ENCODE measurements at places on chromosomes 3 and 15.

- no peak for DNase-seq
These were observed 100.7 kb downstream of the RBMS3 start for GRCh38 chr3:29381595-29381994.

- no peak for DNase-seq
These were observed 37.2 kb downstream of the UBE2E2 start for GRCh38 chr3:23240171-23240785.

GRCh38 chr3:30282154-30282696 is 324.2 kb upstream of the TGFBR2 start:
- DNase-seq: no peak

- DNase-seq: no peak
These were observed 3.6 kb upstream of the CHRM5 start for GRCh38 chr15:33964665-33965040.

DNA sequence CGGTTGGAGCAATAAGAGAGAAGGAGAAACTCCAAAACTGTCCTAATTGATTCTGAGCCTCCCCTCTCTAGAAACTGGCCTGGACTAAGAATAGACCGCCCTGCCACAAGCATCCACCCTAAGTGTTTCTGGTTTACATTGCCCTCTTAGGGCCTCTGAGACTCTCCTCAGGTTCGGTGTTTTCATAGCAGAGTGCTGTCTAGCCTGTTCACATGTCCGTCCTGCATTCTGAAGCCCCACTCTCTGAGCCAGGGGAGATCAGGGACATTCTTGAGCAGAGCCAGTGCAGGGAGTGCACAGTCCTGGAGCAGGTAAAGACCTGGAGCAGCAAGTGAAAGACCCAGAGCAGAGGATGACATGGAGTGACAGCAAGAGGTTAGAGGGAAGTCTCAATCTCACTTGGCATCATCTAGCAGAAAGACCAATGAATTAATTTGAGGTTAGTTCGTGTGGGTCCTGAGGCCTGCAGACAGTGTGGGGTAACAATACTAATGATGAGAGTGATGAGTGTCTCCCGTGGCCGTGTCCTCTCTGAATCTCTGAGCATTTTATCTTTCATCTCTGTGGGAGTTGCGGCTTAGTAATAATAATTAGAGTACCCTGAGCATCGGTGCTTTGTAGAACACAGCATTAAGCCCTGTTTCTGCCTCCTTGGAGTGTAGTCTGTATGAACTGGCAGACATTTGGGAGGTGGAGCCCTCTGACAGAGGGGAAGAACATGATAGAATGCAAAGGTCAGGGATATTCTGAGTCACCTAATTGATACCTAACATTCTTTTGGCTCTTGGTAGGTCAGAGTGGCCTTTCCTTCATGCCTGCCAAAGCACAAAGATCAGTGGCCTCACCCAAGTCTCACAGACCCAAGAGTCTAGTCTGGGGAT is 24.6 kb downstream of the MAPKBP1 start:
- DNase-seq: no peak

DNA sequence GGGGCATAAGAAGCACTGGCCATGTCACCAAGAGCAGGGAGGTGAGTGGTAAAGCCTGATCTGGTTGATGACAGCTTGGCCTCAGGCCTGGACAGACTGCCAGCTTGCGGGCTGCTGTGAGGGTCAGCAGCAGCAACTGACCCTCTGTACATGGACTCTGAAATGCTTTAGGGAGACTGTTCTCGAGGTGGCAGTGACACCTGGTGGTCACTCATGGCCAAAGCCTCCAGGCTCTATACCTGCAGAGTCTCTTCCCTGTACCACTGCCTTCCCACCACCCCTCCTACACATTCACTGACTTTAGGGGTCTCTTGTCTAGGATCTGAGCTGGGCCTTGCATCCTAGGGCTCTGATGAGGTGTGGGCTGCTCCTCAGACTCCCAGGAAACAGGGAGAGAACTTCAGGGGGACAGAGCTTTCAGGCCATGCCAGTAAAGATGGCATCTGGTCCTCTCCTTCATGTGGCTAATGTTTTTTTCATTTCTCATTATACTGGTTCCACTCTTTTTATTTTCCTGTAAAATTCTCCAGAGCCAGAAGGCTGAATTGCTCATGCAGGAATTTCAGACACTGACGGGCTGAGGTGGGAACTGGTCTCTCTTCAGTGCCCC is 17.2 kb upstream of the TIMP4 start:
- no peak for DNase-seq

DNA sequence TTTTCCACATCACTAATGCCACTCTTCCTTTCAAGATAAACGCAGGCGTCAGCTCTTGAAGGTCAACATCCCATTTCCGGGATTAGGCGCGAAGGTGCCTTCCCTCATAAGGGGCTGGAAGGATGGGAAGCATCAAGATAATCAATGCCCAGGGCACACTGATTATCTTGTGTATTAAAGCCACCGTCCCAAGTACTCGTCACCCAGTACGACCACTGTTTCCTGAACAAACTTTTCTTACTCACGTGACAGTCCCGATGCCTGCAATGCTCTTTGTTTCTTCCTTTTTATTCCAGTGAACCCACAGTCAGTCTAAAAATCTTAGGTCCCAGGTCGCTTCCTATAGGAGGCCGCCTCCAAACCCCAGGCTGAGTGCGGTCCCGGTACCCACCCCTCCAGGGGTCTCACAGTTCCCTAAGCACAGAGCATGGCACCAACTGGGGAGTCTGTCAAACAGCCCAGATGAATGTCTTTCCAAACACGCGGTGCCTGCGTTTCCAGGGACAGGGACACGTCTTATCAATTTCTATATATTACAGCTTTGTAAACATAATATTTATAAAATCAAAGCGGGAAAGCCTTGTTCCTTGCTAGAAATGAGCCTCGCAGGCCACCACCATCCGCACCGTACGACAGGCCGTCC is 589 bp downstream of the ANAPC13 start:
- no peak for DNase-seq

- DNase-seq: no peak
These were observed 90.8 kb upstream of the C3orf80 start for GRCh38 chr3:160134454-160134853.

- DNase-seq: no peak
These were observed 58.9 kb downstream of the GTF2E1 start for GRCh38 chr3:120801484-120801883.

- DNase-seq: no peak
These were observed 42.2 kb upstream of the TJP1 start for GRCh38 chr15:29864501-29864900.

DNA sequence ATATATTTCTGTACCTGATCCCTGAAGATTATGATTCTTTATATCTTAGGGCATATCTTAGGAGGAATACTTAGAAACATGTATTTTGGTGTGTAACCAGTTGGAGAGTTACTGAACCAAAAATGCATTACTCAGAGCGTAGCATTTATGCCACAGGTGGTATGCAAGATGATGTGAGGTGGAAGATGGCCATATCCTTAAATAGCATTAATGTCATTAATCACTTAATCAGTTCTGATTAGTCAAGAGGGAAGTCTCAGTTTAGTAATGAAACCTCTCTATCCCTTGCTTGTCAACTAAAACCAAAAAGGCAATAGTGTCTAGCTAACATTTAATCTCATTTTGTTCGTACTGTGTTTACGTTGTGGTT is 130.5 kb upstream of the PHLDB2 start:
- DNase-seq: no peak

Data from stimulated activated CD4-positive, alpha-beta T cell treated with anti-CD3 and anti-CD28 coated beads, Interleukin-1b, Interleukin-23, amount 100 ng/mL, for 1 hour (primary cell).